ENCODE measurements at places on chromosomes 2 and 18. TPM values are rescaled to one million over a fixed set of nuclear protein-coding genes. Genes with fewer than 3 reads are reported as not detected.

KIF5C gene
- 0.52 TPM for total RNA-seq

GCKR gene
- not detected for total RNA-seq

SCG2 gene
- total RNA-seq, result not detected

SH2D6 gene
- total RNA-seq, result not detected

TMEM247 gene
- not detected for total RNA-seq

ZEB2 gene
- total RNA-seq, result 83.2 TPM

LYPD6B gene
- not detected for total RNA-seq

MAP2 gene
- 3.4 TPM for total RNA-seq

MOGAT1 gene
- 0.25 TPM for total RNA-seq

TUBA3D gene
- 100 TPM for total RNA-seq

STK11IP gene
- 14.0 TPM for total RNA-seq

COBLL1 gene
- 17.0 TPM for total RNA-seq

HS6ST1 gene
- total RNA-seq, result 35.2 TPM

ABCB11 gene
- total RNA-seq, result 0.25 TPM

LDLRAD4 gene
- 26.0 TPM for total RNA-seq

CD8B2 gene
- not detected for total RNA-seq

TMEM214 gene
- total RNA-seq, result 30.9 TPM

AMER3 gene
- total RNA-seq, result not detected

Measured in left ventricle myocardium superior (tissue), 1 donor.